ENCODE measurements at places on chromosomes 5 and 9.

DNA sequence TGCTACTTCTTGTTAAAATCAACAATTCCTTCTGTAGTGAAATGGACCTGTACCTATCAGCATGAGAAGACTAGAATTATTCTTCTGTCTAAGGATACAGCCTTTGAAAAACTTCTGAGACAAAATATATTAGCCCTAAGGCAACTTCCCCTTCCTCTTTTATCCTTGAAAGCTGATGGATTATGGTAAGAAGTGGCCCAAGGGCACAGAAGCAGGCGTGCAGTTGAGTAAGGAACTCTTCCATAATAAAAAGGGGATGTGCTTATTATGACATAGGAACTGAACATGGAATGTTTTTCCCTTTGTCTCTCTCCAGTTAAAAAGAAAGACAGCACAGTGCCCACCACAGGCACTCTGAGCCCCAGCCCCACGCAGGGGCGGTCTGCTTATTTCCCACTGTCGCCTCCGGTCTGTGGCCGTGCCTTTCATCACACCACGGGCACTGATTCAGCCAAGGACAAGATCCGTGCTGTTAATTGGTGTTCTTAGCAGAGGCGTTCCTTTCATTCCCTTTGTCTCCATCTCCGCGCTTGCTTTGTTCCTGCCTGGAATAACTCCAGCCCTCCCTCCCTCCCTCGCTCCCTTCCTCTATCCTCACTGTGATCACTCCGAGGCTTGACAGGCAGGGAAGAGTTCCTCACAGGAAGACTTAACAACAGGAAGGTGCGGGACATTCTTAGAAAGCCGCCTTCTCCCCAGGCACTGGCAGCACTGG lies 135.9 kb upstream of the OTULINL start:
- no peak for DNase-seq

- DNase-seq, result no peak
Measured at GRCh38 chr9:131105952-131106351, 9.6 kb downstream of the AIF1L start.

DNA sequence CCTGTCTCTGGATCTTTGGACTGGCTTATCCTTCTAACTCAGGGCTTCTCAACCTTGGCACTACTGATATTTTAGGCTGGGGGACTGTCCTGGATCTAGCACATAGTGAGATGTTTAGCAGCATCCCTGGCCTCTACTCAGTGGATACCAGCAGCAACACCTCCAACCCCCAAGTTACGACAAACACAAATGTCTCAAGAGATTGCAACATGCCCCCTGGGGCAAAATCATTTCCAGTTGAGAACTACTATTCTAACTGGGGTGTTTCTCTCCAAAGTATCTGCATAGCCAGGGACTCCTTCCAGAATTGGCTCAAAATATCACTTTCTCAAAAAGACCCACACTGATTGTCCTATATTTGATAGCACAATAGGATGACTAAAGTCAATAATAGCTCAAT lies 7.2 kb upstream of the TLR4 start:
- DNase-seq, result no peak

DNA sequence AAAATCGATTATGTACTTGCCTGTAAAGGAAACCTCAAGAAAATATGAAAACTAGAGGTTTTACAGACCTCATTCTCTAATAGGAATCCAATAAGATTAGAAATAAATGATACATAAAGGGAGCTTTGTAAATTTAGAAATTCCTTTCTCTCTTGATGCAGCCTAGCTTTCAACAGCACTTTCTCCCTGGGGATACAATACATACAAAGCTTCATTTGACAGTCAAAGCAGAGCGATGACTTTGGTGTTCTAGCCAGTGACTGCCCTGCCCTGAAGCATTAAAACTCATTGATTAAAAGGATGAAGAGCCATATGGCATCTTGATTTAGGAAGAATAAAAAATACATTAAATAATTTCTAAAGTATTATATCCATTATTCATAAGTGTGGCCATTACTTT lies 46.3 kb upstream of the GLIS3 start:
- DNase-seq, result no peak

DNA sequence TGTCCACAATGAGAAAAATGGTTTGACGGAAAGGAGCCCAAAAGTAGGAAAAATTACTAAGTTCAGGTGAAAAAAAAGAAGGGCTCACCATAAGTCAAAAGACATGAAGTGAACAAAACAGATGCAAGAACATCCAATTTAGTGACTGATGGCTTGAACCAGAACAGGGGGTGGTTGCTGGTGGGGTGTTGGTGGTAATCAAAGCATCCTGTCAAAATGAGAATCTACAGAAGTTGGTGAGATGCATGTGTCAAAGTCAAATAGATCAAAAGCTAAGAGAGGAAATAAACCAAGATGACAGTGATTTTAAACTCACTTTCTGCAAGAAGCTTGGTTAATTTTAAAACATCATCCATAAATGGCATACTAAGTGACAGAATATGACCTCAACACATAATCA lies 117.4 kb downstream of the MLLT3 start:
- DNase-seq, result no peak

DNA sequence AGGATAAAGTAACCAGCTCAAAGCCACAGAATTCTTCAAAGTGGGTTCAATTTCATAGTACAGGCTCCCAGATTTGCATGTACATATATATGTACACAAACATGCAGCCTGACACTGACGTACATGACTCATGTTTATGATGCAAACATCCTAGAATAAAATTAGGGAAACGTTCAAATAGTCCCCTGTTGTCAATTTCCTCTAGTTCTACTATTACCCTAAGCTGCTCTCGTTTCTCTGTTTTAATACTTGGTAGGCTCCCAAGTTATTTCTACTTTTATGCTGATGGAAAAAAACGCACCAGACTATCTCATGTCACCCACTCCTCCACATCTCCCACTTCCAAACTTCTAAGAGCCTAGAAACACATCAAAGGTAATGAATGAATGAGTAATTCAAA lies 229.7 kb downstream of the EPB41L4A start:
- no peak for DNase-seq

GRCh38 chr9:107855164-107855563 lies 365.6 kb upstream of the KLF4 start:
- DNase-seq, result no peak

- DNase-seq, result no peak
Measured at GRCh38 chr5:67163863-67164595, 32.6 kb downstream of the CD180 start.

DNA sequence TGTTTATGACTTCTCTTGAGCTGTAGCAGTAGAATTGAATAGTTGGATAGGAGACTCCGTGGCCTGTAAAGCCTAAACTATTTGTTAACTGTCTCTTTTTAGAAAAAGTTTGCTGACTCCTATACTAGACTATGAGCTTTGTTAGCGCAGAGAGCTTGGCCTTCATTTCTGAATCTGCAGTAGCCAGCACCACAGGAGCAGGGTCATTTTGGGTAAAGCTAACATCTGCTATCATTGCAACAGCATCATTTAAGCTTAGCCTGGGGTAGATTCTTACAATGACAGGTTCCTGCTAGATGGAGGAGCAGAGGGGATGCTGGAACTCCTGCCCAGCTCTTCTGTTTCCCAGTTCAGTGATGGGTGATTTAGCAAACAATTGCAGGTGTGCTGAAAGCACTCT lies 133.7 kb upstream of the ASTN2 start:
- DNase-seq, result no peak

- no peak for DNase-seq
Measured at GRCh38 chr9:32955655-32956478, 45.6 kb downstream of the APTX start.

GRCh38 chr9:111975709-111976108 lies 79.1 kb downstream of the UGCG start:
- no peak for DNase-seq

- DNase-seq, result no peak
Measured at GRCh38 chr5:149150457-149150856, 9.2 kb downstream of the ABLIM3 start.

- no peak for DNase-seq
Measured at GRCh38 chr5:39696672-39697398, 272.1 kb upstream of the DAB2 start.

DNA sequence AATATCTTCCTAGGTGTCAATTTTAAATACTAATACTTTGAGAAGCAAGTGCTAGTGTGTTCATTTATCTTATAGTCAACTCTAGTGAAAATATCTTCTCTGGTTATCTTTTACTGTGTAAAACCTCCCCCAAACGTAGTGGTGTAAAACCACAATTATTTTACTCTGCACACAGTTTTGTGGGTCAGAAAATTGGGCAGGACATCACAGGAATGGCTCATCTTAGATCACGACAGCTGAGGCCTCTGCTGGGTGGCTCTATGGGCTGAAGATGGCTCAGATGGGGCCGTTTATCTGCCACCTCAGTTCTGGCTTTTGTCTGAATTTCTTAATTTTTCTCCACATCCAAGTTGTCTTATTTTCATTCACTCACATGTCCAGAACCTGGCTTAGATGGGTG lies 457.2 kb upstream of the ACTBL2 start:
- DNase-seq, result no peak

DNA sequence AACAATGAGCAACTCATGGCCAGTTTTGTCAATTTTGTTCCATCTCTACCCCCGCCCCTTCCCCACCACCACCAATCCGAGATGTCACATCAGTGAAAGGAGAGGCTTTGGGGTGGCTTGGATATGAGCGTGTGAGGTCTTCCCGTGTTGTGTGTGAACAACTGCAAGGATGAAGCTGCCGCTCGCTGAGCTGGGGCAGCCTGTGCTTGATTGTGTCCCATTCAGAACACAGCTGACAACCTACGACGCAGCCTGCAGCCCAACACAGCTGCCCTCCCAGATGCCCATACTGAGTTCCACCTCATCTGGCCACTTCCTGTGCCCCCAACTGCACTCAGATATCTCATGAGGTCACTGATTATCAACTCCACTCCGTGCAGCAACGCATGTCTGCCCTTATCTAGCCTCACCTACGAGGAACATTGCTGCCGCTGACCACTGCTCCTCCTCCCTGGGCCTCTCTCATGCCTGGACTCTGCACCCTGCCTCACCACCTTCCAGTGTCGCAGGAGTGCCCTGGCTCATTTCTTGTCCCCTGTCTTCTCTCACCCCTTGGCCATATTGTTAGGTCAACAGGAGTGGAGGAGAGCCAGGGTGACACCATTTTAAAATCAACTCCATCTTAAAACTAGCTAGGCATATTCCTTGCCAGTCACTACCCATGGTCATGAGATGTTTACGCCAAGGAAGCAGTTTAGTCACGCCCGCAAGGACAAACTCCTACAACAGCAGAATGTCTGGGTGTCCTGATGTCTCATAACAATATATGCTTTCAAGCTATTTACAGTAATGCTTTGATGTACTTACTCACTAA lies 7.3 kb upstream of the IL4 start:
- DNase-seq, result no peak

- no peak for DNase-seq
Measured at GRCh38 chr9:18451406-18451805, 22.5 kb upstream of the ADAMTSL1 start.

- peak; percentile 59 for DNase-seq
Measured at GRCh38 chr5:33272288-33272687, 168.5 kb upstream of the TARS1 start.

GRCh38 chr9:38092200-38092524 lies 23.1 kb upstream of the SHB start:
- DNase-seq, result no peak

DNA sequence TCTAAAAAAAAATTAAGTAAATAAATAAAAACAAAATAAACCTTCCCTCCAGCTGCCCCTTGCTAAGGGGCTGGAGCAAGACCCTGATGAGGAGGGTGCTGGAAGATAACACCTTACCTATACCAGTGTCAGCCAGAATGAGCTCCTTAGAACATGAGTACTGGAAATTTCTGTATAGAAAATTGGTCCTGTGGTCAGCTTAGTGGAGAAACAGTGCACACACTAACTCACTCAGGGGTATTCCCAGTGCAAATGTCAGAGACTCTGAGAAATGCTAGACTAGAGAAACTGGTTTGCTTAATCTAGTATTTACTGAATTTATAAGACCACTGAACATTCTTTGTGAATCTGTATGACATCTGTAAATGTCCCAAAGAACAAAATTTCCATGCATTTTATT lies 62.1 kb upstream of the CTXN3 start:
- DNase-seq, result no peak

- no peak for DNase-seq
Measured at GRCh38 chr5:111321376-111321775, 97.2 kb downstream of the CAMK4 start.

DNA sequence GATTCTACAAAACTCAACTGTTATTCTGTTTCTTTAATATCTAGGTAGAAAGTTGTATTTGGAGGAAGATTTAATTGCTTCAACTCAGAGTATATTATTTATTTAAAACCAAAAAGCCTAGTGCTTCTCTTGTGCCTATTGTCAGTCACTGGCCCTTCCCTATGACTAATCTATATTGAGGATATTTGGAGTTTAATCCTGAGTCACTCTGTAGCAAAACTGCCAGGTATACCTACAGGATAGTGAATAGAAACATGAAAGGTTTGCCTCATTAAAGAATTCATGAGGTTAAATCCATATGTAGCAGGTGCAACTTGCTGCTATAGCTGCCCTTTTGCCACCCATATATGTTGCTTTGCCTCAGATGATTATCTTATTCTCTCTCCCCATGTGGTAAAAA lies 15.1 kb downstream of the PLK2 start:
- no peak for DNase-seq

DNA sequence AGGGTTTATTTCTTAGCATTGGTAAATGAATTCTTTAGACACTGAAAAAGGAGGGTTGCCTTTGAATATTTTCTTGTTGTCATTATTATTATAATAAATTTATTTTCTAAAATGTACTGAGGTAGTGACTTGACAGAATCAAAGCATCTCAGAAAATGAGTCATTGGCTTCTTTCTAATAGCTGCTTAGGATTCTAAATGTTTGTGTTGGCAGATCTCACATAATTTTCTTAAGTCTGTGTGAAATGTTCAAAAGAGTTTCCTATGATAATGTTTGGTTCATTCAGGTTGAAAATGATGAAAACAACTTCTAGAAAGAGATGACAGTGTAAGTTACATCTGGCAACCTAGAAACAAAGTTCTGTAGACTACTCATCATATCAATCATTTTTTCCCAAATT lies 69.7 kb downstream of the SH3GL2 start:
- DNase-seq, result no peak

- no peak for DNase-seq
Measured at GRCh38 chr5:76960004-76960625, 7.3 kb downstream of the CRHBP start.

DNA sequence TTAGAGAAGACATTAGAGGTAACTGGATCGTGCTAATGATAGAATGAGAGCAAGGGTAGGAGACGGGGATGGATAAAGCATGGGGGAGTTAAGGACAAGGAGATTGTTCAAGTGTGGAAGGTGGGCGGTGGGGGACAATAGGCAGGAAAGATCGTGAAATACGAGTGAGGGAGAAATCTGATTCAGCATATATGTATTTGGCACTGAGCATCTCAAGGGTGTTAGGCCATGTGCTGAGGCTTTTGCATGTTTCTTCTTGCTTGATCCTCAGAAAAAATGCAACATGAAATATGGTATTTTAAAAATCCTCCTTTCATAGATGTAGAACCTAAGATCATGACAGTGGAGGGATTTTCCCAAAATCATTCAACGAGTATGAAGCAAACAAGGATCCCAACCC lies 240.5 kb downstream of the PAPPA start:
- DNase-seq, result no peak

- peak; percentile 12 for DNase-seq
Measured at GRCh38 chr5:38347040-38347763, 88.8 kb downstream of the EGFLAM start.
